ENCODE measurements at places on chromosomes 6 and 20.

GRCh38 chr6:38337819-38338465 is 301.8 kb downstream of the BTBD9 start:
- DNase-seq, result no peak

- DNase-seq, result no peak
These were observed 339.4 kb downstream of the CDKAL1 start for GRCh38 chr6:20873425-20874190.

DNA sequence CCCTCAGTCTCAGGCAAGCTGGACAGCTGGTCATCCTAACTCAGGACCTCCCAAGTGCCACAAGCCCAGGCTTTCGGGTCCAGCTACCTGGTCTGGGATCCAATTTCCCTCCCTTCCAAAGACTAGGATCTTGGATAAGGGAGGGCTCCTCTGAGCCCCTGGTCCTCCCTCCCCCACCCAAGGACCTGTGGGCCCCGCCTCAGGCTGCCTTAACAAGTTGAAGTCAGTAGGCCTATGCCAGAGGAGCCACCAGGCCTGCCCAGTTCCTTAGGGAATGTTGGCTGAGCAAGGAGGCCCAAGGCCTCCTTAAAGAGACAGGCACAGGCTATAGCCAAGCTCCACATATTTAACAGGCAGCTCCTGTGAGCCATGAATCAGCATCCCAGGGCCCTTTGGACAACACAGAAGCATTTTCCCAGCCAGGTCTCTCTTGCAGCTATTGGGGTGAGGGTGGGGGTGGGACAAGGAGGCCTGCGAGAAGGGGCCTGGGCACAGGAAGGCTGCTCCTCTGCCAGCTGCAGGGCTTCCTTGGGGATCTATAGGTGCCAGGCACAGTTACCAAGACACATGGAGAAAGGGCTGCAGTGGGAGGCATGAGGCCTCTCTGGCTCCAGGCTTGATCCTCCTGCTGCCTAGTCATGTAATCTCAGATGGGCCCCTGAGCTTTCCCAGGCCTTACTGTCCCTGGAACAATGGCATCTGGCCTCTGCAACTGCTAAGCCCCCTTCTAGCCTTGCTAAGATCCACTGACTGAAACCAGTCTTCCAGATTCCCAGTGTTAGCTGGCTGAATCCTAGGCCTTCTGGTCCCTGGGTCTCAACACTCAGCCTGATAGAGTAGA is 27.4 kb upstream of the NOL4L start:
- DNase-seq, result no peak

DNA sequence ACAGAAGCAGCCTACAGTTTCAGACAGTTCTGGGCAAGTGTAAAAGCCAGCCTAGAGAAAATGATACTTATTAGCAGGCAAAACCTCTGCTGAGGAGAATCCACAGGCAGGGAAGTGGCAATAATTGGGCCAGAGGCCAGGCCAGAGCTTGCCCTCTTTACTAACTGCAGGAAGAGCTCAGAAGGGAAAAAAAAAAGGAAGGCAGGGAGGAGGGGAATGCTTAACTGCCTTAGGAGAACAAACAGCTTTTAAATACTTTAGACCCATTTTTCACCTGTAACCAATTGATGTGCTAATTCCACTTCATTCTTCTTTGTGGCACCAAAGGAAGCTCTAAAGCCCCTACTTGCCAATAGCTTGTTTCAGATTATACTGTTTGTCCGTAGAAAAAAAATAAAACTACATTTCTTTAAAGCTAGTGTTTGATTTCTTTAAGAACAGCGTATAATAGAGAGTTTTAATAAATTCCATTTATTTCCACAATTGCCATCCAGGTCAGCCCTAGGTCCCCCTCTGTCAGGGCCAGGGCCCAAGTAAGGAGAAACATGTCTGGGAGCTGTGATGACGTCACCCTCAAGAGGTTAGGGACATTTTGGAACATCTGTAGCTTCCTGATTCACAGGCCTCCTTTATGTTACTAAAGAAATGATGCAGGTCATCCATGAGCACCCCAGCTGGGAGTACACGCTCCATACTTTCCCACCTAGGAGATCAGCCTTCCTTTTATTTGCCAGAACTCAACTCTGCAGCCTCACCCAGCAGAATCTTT is 384.3 kb downstream of the CDC5L start:
- DNase-seq, result no peak

DNA sequence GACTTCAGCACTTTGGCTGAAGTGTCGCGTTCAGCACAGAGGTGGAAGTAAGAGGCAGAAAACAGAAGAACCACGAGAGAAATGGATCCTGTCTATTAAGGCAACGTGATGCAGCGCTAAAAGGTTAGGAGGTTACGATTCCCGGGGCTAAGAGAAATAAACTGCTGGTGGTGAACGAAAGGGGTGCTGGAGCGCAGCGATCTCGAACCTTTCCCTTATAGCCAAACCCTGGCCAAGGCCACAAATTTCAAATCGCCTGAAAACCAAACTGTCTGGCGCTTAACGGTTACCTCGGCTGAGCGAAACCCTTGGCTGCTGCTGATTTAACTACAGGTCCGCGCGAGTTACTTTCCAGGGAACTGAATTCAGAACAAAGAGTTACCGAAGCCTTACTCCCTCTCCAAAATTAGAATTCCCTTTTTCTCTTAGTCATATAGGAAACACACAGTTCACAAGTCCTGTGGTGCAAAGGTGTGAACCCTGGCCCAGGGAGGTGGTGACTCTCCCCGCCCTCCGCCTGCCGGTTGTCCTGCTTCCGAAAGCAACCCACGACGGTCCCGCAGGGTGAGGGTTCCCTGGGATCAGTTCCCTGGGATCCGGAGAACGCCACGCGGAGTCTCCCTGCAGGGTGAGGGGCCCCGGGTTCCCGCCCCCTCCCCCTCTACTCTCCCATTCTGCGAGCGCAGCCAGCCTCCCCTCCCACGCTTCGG is 1.3 kb upstream of the SLC35D3 start:
- no peak for DNase-seq

DNA sequence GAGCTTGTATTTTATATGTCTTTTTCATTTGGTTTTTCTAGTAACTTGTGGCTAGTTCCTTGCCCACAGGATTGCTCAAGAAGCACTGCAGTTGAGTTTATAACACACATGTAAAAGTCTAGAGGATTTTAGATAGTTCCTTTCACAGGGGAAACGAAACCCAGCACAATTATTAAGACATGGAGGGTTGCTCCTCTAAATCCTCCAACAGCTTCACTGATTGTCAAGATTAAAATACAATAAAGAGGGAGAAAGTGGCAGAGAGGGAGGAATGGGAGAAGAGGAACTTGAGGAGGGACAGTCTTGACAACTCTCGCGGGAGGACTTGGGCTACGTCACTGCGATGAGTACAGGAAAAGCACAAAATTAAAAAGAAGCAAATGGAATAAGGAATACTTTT is 9.7 kb upstream of the TBC1D7 start:
- no peak for DNase-seq

GRCh38 chr6:19851241-19852089 is 14.3 kb downstream of the ID4 start:
- no peak for DNase-seq

DNA sequence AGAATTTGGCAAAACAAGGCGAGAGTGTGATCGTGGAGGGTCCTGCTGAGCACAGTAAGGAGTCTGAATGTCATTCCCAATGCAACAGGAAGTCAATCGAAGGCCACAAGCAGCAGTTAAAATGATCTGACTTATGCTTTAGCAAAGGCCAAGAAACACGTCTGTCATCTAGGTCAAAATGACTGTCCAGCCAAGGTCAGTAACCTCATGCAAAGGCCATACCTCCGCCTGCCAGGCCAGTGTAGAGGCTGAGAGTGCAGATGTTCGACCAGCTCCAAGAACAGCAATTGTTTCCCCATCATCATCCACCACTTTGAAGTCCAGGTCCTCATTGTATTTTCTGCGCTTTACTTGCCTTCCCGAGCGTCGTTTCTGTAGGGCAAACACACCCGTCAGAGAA is 105.6 kb downstream of the CHD6 start:
- no peak for DNase-seq

GRCh38 chr6:116491610-116492330 is 19.7 kb upstream of the CALHM5 start:
- no peak for DNase-seq

DNA sequence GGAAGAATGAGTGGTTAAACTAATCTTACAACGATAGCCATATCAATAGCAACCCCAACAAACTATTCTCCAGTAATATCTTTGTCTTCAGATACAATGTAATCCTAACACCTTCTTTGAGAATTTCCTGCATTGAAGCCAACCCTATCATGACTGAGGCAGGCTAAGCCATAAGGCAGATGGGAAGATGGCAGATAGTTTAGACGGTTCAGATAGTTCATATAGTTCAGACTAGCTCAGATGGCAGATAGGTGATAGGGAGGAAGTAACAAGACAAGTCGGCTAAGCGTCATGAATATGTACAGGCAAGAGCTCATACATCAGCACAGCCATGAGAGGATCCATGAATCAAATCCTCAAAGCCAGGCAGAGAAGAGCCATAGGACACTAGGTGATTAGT is 39.1 kb upstream of the BEND6 start:
- no peak for DNase-seq

DNA sequence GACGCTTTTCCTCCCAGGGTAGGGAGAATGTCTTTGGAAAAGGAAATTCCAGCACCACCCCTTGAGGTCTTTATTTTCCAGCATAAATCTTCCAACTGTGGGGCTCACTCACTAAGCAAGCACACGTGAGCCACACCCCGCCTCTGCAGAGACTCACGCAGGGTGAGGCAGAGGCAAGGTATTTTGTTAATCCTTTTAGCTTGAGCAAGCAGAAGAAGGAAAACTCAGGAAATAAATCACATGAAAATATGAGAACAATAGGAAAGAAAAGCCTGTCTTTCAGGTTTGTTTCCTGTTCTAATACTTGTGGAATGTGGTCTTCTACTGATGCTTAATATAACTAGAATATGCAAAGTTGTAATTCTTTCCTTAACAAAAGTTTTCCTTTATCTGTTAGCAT is 4.1 kb upstream of the PHACTR2 start:
- no peak for DNase-seq

DNA sequence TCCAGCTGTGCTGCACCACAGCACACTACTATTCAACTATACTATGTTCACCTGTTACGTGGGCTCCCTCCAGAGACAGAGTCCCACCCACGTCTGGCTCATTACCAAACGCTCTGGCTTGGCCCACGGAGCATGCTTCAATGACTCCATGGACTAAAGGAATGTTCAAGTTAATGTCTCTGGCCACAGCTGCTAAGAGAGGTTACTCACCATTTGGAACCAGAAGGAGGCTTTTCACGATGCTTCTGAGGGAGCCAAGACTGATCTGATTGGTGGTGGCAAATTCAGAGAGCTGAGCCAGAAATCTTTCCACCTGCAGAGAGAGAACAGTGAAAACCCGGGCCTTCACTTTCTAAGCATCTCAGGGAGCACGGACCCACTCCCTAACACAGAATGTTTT is 15.6 kb downstream of the COMMD7 start:
- DNase-seq, result no peak

Data from stimulated activated CD4-positive, alpha-beta T cell treated with anti-CD3 and anti-CD28 coated beads, Interleukin-1b, Interleukin-23, amount 100 ng/mL, for 1 hour (primary cell).